Chondrocyte (in vitro differentiated cells): ENCODE measurements at places on chromosomes 3 and 15. TPM values are rescaled to one million over a fixed set of nuclear protein-coding genes. Genes with fewer than 3 reads are reported as not detected.

The ZNF80 gene
- not detected in 3 replicates for total RNA-seq

The TUSC7 gene
- not detected in 3 replicates for total RNA-seq

The AHSG gene
- not detected in 3 replicates for total RNA-seq

The EPB42 gene
- total RNA-seq, result not detected in 3 replicates

The ARGFX gene
- total RNA-seq, result not detected in 3 replicates

The PATL2 gene
- not detected in 3 replicates for total RNA-seq

The GADL1 gene
- total RNA-seq, result not detected in 3 replicates

The C3orf22 gene
- not detected in 3 replicates for total RNA-seq

The SPATA16 gene
- not detected in 3 replicates for total RNA-seq

The CCR3 gene
- not detected in 3 replicates for total RNA-seq

The ANKRD34C gene
- total RNA-seq, result 0.07 to 1.3 TPM (median 0.92 TPM) in 3 replicates

The CPNE9 gene
- not detected in 3 replicates for total RNA-seq

The TGM4 gene
- total RNA-seq, result 0.27 TPM in 1 of 3 replicates, not detected in the others

The BSN gene
- total RNA-seq, result 0.77 to 0.82 TPM (median 0.77 TPM) in 3 replicates

The PLD1 gene
- 14.7 to 17.0 TPM (median 16.4 TPM) in 3 replicates for total RNA-seq

The SACM1L gene
- total RNA-seq, result 34.2 to 44.1 TPM (median 34.5 TPM) in 3 replicates

The CCR8 gene
- total RNA-seq, result not detected in 3 replicates

The CAPN3 gene
- 2.8 to 3.3 TPM (median 3.2 TPM) in 3 replicates for total RNA-seq

The FBXW12 gene
- total RNA-seq, result not detected in 3 replicates

The CPLX3 gene
- total RNA-seq, result not detected in 3 replicates

The SCN5A gene
- 0.21 to 0.25 TPM (median 0.24 TPM) in 3 replicates for total RNA-seq

The PLSCR5 gene
- not detected in 3 replicates for total RNA-seq

The DISP2 gene
- total RNA-seq, result 1.3 to 2.2 TPM (median 1.4 TPM) in 3 replicates

The RFTN1 gene
- total RNA-seq, result 53.3 to 54.9 TPM (median 53.4 TPM) in 3 replicates

The PLA1A gene
- 0.55 to 0.92 TPM (median 0.82 TPM) in 3 replicates for total RNA-seq

The ASB14 gene
- total RNA-seq, result not detected in 3 replicates

The ACSBG1 gene
- total RNA-seq, result not detected in 3 replicates

The ALDH1A3 gene
- total RNA-seq, result 0.51 to 0.55 TPM in 2 of 3 replicates, not detected in the other

The PROS1 gene
- 24.5 to 32.6 TPM (median 25.6 TPM) in 3 replicates for total RNA-seq

The SLC9C1 gene
- total RNA-seq, result 0.07 TPM in 1 of 3 replicates, not detected in the others

The SAXO2 gene
- 0.90 to 5.1 TPM (median 1.0 TPM) in 3 replicates for total RNA-seq

The C15orf61 gene
- total RNA-seq, result 4.4 to 5.5 TPM (median 5.2 TPM) in 3 replicates

The PBRM1 gene
- total RNA-seq, result 66.1 to 76.0 TPM (median 69.0 TPM) in 3 replicates
